MG63 (cell line): ENCODE measurements at places on chromosomes 1 and 21. TPM values are rescaled to one million over a fixed set of nuclear protein-coding genes. Genes with fewer than 3 reads are reported as not detected.

Gene UBL4B
- total RNA-seq, result not detected in 2 replicates

Gene SF3B4
- 35.9 and 42.3 TPM in 2 replicates for total RNA-seq

Gene SLC1A7
- total RNA-seq, result not detected in 2 replicates

Gene CA14
- not detected in 2 replicates for total RNA-seq

Gene C1orf226
- total RNA-seq, result not detected in 2 replicates

Gene COL24A1
- not detected in 2 replicates for total RNA-seq

DNA sequence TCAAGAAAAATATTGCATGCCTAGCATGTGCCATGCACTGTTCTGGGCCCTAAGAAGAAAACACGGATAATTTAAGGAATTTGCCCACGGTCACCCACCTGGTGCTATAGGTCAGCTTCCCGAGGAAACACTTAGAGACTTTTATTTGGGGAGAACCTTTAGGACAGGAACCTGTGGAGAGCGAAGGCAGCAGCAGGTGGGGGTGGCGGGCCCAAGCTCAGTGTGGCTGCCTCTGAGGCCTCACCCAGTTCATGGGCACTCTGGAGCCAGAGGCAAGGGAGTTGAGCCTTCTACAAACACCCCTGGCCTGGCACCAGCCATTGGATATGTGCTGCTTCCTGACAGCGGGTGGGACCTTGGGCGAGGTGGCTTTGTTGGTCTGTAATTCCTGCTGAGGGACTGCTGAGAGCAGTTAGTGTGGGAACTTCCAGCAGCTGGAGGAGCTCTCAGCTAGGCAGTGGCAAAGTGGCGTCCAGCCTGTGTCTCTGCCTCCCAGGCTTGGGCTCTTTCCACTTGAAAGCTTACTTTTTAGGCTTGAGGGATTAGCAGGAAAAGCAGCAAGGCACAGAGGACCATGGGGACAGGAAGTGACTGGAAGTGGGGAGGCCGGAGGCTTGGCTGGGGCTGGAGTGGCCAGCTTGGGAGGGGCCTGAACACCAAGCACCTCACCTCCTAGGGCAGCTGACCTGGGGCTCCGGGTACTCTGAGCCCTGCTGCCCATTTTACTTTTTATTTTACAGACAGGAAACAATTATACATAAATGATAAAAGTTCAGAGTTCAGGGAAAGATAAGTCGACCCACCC lies 19.1 kb downstream of the MRPL37 start:
- no peak for DNase-seq

- peak; percentile 43 for DNase-seq
Observed at GRCh38 chr1:85578321-85579295, 2.0 kb upstream of the CCN1 start.

DNA sequence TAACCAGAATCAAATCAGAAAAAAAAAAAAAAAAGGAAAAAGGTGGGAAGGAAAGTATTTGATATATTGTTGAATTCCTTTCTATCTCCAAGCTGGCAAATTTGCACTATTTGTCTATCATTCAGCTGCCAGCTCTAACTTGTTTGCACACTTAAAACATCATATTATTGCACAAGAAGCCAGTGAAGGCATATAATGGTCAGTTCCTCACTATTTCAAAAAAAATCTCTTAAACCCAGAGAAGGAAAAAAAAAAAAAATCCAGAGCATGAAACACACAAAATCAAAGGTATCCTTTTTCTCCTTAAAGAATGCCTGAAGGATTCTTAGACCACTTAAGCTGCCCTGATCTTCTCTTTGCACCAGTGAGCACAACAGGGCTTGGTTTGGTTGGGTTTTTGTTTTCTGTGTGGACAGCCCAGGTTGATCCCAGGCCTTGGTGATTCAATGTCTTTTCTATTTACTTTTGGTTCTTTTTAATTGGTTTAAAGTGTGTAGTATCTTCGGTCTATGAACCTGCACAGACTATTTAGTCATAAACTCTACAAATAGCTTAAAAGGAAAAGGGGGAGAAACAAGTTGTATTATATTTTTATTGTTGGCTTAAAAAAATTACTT lies 40.2 kb downstream of the DUSP10 start:
- DNase-seq, result no peak

GRCh38 chr1:190975827-190976226 lies 498.2 kb upstream of the BRINP3 start:
- DNase-seq, result no peak

DNA sequence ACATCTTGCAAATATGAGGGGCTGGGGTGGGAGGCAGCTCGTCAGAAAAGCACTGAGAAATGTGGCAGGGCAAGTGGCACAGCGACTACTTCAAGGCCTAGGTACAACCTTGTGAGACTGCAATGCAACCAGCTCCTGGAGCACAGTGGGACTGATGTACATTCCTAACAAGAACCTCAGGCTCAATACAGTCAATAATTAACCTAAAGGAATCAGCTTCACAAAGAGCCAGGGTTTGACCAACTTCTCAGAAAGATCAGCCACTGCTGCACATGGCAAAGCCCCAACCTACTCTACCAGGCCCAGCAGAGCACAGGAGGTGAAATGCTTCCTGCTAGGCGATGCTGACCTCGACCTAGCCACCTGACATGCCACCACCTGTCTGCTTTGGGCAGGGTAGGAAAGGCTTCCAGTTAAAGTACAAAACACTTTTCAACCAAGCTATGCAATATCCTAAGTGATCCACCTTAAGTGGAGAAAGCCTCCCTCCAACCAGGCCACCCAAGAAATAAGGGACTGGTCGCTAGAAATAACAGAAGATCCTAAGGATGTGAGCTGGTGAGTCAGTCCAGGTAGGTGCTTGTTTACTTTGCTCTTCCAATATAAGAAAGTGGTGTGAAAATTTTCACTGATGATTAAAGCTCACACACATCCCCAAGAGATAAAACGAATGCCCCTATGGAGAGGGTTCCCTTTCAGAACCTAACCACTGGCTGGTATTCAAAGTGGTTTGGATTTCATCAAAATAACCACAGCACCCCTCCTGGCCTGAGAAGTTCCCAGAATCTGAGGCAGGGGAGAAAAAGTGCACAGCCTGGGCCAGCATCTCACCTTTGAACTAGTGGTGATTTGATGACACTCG lies 2.1 kb downstream of the RIPK4 start:
- DNase-seq, result no peak

GRCh38 chr1:217776693-217777092 lies 145.5 kb downstream of the SPATA17 start:
- DNase-seq, result no peak

- DNase-seq, result no peak
Observed at GRCh38 chr1:110292031-110292741, 47.0 kb upstream of the RBM15 start.

DNA sequence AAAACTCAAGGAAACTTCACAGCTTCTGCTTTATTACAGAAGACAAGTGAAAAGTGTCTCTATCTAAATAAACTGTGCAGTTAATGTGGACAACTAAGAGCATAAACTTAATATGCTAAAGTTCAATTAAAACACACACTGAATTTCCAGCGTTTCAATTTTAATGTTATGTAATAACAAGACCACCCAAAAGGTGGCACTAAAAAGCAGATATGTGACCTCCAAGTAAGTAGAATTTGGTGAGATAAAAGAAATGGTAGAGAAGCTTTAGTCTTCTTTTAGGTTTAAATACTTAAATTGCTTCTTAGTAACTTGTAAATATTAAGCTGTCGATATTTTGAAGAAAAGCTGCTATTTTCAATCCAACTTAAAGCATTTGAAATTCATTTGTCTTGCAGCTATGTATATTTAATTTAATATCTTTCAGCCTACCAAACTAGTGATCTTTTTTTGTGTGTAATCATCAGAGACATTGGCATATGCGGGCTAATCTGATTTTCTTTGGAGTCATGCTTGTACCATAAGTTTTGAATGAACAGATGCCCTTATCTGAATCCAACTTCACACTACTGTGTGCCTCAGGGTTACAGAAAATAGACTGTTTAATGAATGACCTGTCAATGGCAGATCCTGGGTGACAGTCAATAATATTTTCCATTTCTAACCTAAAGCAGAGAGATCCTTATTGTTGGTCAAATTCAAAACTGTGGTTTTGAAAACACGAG lies 36.5 kb upstream of the ADAMTS1 start:
- DNase-seq, result no peak

DNA sequence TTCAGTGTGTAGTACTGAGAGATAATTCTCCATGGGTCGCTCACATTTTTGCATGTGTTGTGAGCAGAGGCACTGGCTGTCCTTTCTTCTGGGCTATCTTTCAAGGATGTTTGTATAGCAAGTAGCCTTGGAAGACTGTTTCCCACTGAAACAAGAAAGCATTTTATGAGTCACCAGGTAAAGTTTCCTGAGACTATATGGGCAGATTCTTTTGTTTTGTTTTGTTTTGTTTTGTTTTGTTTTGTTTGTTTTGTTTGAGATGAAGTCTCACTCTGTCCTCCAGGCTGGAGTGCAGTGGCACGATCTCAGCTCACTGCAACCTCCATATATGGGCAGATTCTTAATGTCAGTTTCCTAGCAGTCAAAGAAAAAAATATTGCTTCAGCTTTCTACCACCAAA lies 912.6 kb downstream of the TTLL7 start:
- DNase-seq, result peak; percentile 8

DNA sequence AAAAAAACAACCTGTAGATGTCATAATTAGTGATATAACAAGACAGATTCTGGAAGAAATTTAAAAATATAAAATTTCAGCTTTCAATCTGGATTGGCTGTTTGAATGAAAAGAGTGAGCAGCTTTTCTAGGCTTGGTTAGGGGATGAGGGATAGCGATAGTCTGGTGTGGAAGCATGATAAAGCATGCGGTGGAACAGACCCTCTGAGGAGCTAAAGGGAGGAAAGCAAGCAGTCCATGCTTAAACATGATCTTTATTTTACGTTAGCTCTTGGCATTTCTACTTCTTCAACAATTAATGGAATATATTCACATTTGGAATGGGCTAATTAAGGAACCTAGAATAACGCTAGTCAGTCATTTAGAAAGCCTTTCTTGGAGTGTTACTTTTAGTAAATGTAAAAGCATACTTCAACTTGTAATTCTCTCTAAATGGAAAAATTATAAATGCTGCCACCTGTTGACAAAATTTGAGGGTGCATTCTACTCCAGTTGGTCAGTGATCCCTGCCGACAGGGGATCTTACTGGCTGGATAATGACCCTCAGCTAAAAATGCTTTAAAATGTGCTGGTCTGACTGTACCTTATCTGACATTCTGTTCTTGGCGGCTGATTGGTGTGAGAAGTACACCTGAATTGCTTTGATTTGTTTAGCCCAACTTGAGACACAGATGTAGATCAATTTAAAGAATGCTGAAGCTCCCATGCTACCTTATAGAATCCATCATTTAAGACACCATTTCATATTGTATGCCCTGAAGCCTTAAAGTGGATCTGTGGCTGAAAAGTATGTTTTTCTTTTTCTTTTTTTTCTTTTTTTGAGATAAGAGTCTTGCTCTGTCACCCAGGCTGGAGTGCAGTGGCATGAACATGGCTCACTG lies 61.2 kb downstream of the AK4 start:
- DNase-seq, result no peak

DNA sequence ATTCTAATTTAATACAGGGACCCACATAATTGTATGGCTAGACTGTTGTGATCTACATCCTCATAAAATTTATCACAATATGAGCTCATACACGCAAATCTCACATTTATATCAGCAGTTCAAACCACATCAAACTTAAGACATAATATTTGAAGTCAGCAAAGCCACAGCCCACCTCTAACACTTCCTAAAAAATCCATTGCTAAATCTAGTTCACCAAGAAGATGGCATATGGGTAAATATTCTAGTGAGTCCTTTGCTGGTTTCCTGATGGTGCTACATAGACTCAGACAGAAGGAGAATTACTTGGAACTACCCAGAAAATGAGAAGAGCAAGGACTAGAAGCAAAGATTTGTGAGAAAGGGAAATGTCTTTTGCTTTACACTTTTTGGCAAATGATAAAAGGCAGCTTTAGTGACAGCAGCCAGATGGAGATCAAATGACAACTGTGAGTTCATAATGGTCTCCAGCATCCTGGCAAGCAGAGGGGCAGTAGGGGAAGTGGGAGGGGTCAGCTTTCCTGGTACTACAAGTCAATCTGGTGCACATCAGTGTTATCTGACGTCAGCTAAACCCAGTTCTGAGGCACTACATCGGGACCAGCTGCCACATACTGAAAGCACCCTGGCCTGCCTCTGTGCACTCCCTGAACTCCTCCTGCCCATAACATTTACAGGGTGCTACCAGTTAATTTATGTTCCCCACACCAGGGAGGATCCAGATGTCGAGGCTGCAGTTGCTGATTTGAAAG lies 10.6 kb upstream of the GADD45A start:
- DNase-seq, result peak; percentile 77

DNA sequence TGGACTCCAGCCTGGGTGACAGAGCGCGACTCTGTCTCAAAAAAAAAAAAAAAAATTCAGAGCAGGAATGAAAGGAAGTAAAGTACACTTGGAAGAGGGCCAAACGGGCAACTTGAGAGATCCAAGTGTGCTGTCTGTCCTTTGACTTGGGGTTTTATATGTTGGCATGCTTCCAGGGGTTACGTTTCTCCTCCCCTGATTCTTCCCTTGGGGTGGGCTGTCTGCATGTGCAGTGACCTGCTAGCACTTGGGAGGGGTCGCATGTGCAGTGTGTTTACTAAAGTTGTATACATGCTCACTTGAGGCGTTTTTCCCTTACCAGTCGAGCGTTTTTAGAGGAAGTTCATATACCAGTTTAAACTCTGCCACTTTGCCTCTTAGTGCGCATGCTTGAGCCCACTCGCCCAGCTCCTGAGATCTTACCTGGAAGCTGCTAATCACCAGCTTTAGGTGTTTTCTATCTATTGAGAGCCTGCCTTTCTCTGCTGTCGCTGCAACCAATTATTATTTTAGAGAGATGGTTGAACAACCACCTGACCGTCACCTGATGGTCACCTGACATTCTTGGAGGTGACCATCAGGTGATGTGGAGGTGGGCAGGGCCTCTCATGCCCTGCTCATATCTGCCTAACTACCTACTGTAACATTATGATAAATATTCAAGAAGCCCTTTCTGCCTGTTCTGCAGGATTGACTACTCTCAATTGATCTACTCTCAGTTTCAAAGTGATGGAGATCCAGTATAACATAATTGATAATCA lies 140.1 kb downstream of the MACF1 start:
- no peak for DNase-seq

DNA sequence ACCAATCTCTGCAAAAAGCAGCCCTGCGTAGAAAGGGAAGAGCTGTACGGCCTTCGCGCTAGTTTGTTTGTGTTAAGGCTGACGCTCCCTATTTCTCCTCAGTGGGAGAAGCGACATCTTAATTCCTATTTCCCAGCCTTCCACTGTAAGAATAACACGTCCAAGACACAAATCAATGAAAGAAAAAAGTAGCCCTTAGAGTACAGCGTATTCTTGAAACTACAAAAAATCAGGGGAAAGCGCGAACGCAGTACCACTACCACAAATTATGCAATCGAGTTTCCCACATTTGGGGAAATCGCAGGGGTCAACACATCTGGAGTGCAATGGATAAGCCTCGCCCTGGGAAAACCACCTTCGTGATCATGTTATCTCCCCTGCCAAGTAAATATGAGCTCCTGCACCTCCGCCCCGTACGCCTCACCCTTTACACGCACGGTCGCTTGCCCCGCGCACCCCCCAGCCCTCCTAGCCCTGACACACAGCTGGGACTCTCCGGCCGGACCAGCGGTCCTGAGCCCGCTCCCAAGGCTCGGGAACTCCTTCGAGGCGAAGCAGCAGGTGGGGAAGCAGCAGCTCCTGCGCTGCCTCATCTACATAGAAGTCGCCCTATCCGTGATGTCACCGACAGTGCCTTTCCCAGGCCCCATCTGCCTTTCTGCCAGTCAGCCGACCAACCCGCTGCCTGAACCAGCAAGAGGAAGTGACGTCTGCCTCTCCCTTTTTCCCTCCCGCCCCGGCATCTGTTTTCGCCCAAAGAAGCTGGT lies 94.7 kb downstream of the PPIAL4G start:
- DNase-seq, result peak; percentile 95

GRCh38 chr1:40922969-40923368 lies 56.5 kb upstream of the CTPS1 start:
- no peak for DNase-seq

- no peak for DNase-seq
Observed at GRCh38 chr1:64140596-64140995, 62.8 kb upstream of the UBE2U start.
